LNCaP clone FGC (cell line): ENCODE measurements at places on chromosomes 6 and 20.

GRCh38 chr20:50838707-50839385 lies 44.0 kb downstream of the BCAS4 start:
- no peak for DNase-seq

- DNase-seq = no peak
These were observed 181.6 kb downstream of the FARS2 start for GRCh38 chr6:5442916-5443315.

- DNase-seq = peak; percentile 91
These were observed 227.6 kb upstream of the PRSS16 start for GRCh38 chr6:27019651-27020552.

GRCh38 chr6:106046116-106046853 lies 39.9 kb upstream of the PRDM1 start:
- no peak for DNase-seq

GRCh38 chr6:150271501-150272263 lies 97.1 kb upstream of the IYD start:
- DNase-seq = no peak

- no peak for DNase-seq
These were observed 4.9 kb downstream of the VSTM2L start for GRCh38 chr20:37907677-37908401.

- no peak for DNase-seq
These were observed 72.6 kb downstream of the GJA10 start for GRCh38 chr6:89966913-89967312.

- no peak for DNase-seq
These were observed 42.0 kb downstream of the RSPO4 start for GRCh38 chr20:959996-960615.

- no peak for DNase-seq
These were observed 154.6 kb downstream of the SASH1 start for GRCh38 chr6:148497257-148497656.

- no peak for DNase-seq
These were observed 141.3 kb downstream of the FUT9 start for GRCh38 chr6:96157018-96157565.

DNA sequence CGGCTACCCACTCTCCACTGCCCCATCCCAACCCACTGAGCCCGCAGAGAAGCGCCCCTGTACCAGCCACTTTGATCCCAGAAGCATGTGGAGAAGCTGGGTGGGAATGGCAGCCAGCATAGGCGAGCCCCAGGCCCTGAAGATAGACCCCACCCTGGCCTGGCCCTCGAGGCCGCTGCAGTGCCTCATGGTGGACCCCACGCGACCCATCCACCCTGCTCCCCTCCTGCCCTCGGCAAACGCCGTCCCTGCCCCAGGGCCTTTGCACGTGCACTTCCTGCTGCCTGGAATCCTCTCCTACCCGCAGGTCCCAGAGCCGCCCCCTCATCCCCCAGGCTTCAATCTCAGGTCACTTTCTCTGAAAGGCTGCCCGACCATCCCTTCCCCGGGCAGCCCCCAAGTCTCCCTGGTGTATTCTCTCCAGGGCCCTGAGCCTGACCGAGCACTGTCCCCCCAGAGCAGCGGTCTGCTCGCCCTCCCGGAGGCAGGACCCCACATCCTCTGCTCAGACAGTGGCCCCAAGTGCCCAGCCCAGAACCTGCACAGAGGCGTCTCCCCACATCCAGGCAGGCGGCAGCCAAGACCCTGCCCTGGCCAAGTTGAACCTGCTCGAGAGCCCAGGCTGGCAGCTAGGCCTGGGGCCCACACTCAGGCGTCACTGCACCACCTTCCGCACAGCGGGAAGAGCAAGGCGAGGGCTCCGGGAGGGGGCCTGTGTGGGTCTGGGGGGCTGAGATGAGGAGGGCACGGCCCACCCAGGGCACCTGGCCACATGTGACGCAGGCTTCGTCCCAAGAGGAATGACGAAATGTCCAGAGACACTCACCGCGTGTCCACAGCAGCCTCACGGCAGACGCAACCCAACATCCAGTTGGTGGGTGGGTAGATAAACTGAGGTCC lies 14.0 kb downstream of the KCNQ2 start:
- DNase-seq = no peak

DNA sequence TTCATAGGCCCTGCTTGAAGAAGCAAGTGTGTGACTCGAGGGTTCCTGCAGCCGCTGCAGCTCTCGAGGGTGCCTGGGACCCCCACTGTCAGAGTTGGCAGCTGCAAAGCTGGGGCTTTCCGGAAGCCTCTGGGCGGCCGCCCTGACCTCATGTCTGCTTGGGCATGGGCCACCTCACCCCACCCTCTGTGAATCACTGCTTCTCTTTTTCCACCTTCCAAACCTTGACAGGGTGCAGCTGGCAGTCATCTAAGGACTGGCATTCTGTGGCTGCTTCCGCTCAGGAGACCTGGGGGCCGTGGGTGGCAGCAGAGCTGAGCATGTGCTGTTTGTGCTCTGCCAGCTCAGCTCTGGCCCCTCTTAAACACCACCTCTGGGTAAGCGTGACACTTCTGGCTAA lies 32.0 kb downstream of the ERMARD start:
- no peak for DNase-seq
